ENCODE measurements at places on chromosomes 13 and 19. TPM values are rescaled to one million over a fixed set of nuclear protein-coding genes. Genes with fewer than 3 reads are reported as not detected.

GRCh38 chr19:45352062-45352461 lies 11.5 kb downstream of the KLC3 start:
- no peak for DNase-seq

DNA sequence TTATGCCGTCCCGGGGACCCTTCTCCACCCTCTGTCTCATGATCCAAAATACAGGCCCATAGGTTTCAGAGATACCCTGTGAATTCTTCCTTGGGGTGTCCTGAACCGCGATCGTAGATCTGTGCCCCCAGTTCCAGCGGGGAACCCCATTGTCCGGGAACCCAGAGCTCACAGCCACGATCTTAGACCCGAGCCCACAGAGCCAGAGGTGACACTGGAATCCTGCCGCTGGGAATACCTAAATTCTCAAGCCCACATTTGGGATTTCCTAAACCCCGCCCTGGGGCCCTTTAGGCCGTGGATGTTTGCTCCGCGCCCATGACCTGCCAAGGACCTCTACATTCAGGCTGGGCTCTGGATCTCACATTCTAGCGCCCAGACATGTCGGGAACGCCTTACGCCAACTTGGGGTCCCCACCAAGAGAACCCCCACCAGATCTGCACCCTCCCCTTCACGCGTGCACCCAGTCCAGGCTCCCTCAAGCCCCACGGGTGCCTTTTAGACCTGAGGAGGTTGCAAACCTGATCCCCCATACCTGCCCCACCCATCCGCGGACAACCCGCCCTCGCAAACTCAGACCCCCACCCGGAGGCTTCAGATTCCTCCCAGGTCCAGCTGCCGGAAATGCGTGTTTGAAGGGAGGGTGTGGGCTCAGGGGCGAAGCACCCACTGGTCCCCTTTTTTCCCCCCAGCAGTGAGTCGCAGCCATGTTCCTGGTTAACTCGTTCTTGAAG lies 605 bp downstream of the CAPNS1 start:
- peak; percentile 69 for DNase-seq

GRCh38 chr19:18503337-18503970 lies 18.4 kb downstream of the ELL start:
- no peak for DNase-seq

DNA sequence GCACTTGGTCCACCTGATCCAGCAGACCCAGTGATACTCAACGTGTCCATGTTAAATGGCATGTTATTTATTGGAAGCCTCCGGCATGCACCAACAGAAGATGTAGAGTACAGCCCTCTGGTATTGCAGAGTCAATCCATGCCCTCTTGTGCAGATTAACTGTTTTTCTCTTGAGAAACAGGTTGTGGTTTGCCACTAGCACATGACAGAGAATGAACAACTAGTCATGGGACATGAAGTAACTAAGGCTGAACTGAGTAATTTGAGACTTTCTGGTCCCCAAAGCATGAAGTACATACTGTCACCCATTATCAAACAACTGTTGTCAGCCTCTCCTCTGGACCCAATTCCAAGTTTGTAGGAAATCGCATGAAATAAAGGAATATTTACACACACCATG lies 3.2 kb downstream of the ZNF562 start:
- no peak for DNase-seq

The PROZ gene
- not detected for total RNA-seq

The AP1M2 gene
- total RNA-seq: 65.2 TPM
